ENCODE measurements at places on chromosomes 4 and X.

DNA sequence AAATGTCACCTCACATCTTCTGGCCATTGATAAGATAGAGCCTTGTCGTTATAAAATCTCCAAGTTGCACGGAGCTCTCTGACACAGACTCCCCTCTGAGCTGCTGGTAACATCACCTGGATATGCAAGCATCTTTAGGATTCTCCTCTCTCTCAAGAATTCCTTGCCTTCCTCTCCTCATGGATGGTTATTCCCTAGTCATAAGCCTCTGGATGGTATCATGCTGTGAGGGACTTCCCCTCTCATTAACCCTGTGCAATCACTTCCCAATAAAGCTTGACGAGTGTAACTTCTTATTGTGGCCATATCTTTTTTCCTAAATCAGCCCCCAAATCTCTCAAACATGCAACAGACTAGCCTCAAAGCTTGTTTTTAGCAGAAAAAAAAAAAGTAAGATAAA lies 1057.0 kb upstream of the SLIT2 start:
- no peak for DNase-seq

GRCh38 chr4:94525993-94526728 lies 74.4 kb downstream of the PDLIM5 start:
- DNase-seq, result no peak

GRCh38 chrX:20455001-20455400 lies 188.3 kb upstream of the RPS6KA3 start:
- DNase-seq, result no peak

- DNase-seq, result no peak
Observed at GRCh38 chr4:8916906-8917305, 45.3 kb upstream of the HMX1 start.

GRCh38 chr4:156547439-156547838 lies 424.2 kb downstream of the PDGFC start:
- no peak for DNase-seq

GRCh38 chrX:17377795-17378194 lies 2.8 kb downstream of the NHS start:
- no peak for DNase-seq

DNA sequence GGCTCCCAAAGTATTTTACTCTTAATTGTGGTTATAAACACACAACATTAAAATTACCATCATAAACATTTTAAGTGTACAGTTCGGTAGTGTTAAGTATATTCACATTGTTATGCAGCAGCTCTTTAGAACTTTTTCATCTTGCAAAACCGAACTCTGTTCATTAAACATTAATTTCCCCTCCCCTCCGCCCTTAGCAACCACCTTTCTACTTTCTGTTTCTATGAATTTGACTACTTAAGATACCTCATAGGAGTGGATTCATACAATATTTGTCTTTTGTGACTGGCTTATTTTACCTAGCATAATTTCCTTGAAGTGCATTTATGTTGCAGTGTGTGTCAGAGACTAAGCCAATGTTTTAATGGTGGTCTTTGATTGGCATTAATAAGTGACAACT lies 32.6 kb downstream of the IL13RA1 start:
- no peak for DNase-seq

DNA sequence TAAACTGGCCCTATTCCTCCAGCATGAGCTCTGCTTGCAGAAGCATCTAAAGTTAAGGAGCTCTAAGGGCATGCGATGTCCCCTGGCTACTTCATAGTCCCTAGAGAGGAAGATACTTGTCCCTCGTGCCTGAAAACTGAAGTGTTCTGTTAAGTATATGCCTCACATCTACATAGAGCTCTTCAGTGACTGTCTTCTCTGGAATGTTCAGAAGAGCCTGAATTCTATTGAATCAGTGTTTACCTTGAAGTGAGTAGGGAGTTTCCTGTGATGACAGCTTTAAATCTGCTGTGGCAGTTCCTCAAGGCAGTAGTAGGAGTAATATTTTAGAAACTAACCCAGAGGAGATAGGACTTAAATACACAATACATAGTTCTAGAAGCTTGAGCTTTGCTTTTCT lies 111.2 kb downstream of the ZNF518B start:
- no peak for DNase-seq

DNA sequence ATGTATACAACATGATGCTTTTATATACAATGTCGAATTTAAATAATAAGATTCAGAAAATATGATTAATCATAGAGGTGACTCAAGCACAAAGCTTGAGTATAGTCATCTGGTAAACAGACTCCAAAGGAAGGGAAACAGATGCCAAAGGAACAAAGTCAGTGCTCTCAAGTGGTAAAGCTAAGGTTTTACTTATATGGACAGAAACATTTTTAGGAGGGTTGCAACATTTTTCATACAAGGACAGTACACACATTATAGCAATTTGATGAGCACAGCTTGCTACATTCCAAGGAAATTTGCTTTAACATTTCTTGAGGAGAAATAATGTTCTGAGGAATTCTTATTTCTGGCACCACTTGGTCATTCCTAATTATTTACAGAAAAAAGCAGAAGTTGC lies 333.4 kb upstream of the AADAT start:
- no peak for DNase-seq

DNA sequence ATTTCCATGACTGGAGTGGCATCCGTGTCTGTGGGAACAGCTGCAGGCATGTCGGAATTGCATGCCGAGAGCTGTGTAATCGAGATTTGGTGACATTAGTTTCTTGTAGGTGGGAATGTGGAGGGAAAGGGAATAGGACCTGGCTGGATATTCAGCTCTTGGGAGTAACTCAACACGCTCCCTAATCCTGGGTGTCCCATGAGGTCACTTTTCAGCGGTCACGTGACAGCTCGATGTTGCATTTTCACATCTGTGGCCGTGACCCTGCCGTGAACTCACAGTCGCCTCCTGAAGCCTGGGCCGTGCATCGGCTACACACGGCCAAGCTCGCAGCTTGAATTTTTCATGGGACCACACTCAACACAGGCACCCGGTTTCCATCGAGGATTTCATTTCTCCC lies 25.8 kb upstream of the PSAPL1 start:
- DNase-seq, result no peak

DNA sequence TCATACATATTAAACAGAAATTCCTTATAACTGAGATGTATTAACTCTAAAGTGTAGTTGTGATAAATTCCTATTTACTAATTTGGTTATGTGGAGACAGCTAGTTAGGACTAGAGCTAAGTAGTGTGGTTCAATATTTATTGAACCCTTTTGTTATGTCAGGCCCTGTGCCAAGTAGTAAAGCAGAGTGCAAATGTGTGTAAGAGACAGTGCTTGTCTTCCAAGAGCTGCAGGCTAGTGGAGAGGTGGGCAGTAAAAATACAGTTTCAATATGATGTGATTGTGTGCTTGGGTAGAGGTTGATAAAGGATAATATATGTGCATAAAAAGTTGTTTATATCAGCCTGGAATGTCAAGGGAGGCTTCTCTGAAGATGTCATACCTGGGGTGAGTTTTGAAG lies 80.0 kb downstream of the TBC1D19 start:
- DNase-seq, result no peak

- no peak for DNase-seq
Observed at GRCh38 chr4:43380093-43380492, 487.6 kb downstream of the GRXCR1 start.

GRCh38 chrX:1388651-1389050 lies 3.3 kb downstream of the SLC25A6 start:
- no peak for DNase-seq

DNA sequence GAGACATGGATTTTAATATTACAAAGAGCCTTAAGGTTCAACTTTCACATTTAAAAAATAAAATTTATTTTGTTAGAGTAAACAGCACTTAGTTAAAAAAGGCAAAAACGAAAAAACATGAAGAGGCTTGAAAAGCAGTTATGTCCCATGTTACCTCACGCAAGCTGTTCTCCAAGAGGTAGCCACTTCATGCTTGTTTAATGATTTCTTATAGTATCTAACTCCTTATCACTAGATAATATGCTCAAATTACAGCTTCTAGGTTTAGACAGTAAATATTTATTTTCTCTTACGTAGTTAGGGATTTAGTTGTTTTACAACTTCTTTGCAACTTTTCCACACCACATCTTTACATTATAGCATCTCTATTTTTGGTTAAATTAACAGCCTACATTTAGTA lies 27.8 kb upstream of the TMPRSS11D start:
- no peak for DNase-seq

DNA sequence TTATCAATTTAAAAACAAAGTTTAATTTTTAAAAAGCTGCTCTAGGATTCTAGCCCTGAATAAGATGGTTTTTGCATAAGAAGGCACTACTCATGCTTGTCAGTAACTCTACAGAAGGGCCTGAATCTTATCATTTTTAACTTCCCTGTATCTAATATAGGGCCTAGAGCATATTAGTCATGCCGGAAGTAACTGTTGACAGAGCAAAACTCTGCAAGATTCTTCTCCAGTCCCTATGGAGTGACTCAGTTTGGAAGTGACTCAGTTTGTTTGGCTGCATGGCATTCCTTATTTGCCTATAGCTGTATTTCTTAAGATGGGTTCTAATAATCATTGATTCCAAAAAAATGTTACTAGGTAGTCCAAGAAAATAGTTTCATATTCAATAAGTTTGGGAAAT lies 431.8 kb upstream of the HTR2C start:
- no peak for DNase-seq

DNA sequence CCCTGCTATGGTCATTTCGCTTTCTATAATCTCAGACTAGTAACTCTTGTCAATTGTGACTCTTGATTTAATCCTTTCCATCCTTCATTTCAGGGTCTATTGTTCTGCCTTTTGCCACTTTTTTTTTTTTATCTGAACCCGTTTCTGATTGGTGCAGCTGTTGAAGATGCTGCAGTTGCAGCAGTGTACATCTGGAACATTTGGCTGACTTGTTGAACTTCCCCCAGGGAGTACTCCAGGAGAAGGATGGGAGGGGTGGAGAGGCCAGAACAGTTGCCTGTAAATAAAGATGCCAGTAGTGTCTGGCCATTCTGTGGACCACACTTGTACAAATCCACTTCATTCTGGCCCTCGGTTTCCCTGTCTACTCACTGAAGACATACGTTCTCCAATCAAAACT lies 1.0 kb upstream of the EDA start:
- no peak for DNase-seq

- DNase-seq, result no peak
Observed at GRCh38 chr4:24775750-24776149, 19.6 kb upstream of the SOD3 start.

- no peak for DNase-seq
Observed at GRCh38 chrX:9141496-9141895, 107.6 kb upstream of the FAM9B start.

GRCh38 chr4:131367441-131367840 lies 1781.7 kb upstream of the PCDH10 start:
- no peak for DNase-seq

- no peak for DNase-seq
Observed at GRCh38 chr4:6956087-6956433, 46.4 kb downstream of the TBC1D14 start.

DNA sequence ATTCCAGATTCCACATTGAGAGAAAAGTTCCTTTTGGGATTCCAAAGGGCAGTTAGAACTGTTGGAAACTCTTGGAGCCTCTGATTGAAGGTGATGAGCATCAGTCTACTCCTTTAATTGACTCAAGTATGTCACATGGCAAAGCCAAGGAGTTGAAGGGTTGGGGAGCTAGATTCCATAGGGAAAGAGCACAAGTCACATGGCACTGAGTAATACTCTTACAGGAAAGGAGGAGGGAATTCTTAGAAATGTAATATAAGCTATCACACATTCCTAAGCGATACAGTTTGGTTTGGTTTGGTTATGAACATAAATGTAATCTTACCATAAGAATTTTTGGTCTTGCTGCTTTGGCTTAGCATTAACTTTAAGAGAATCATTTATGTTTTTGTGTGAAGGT lies 15.7 kb downstream of the SPCS3 start:
- DNase-seq, result no peak

DNA sequence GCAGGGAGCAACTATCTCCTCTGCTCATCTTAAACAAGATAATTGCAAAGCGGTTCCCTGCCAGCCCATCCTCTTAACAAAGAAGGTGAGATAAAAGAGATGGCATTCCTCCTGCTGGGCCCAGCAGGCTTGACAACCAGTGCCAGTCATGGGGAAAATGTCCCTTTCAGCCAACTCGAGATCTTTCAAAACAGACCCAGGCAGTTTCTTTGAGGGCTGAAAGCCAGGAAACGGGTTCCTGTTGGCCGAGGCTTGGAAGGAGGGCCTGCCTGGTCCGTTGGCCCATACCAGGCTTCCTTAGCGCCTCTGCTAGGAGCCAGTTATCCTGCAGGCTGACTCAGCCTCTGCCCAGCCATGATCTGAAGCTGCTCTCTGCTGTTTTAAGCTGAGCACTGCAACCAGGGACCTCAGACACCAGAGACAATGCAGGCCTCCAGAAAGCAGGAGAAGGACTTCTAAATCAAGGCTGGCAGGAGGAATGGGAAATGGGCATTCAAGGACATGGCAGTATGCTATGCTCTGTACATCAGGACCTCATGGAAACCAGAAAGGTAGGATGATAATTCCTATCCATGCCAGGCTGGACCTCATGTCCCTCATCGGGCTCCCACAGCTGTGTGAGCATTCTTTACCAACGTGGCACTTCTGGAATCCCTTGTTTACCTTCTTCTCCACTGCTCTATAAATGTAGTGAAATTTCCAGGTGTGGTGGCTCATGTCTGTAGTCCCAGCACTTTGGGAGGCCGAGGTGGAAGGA lies 42.4 kb upstream of the SLC2A9 start:
- DNase-seq, result no peak

DNA sequence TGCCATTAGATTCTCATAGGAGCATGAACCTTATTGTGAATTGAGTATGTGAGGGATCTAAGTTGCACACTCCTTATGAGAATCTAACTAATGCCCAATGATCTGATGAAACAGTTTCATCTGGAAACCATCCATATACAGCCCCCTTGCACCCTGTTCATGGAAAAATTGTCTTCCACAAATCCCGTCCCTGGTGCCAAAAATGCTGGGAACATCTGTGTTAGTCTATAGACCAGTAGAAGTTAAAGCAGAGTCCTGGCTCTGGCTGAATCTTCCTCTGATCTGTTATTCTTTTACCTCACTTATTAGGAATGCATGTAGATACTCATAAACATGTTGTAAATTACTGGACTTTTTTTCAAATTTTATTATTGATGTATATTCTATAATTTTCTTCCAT lies 29.2 kb downstream of the SULT1B1 start:
- no peak for DNase-seq

DNA sequence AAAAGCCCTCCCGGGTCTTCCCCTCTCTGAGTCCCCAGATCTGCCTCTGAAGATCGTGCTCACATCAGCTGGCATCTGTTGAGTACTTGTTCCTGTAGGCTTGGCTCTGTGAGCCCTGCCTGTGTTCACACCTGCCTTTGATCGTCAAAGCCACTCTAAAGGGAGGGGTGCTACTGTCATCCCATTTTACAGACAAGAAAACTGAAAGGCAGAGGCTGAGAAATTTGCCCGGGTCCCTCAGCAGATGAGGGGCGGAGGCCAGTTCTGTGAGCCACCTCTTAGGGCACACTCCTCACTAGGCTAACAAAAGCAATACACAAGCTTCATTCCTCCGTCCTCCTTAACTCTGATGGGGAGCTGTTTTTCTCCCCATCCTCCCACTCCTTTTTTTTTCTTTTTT lies 655 bp downstream of the CYTL1 start:
- no peak for DNase-seq

- no peak for DNase-seq
Observed at GRCh38 chr4:2925931-2926860, 37.0 kb downstream of the NOP14 start.

GRCh38 chr4:3499710-3500109 lies 32.5 kb downstream of the LRPAP1 start:
- no peak for DNase-seq

GRCh38 chrX:24590111-24590510 lies 57.0 kb downstream of the PCYT1B start:
- no peak for DNase-seq

- no peak for DNase-seq
Observed at GRCh38 chr4:38610966-38611431, 53.0 kb upstream of the KLF3 start.
